ENCODE measurements at places on chromosomes 13 and 19.
A peak's percentile ranks its signal among the peaks of the same experiment; 100 is the strongest.

DNA sequence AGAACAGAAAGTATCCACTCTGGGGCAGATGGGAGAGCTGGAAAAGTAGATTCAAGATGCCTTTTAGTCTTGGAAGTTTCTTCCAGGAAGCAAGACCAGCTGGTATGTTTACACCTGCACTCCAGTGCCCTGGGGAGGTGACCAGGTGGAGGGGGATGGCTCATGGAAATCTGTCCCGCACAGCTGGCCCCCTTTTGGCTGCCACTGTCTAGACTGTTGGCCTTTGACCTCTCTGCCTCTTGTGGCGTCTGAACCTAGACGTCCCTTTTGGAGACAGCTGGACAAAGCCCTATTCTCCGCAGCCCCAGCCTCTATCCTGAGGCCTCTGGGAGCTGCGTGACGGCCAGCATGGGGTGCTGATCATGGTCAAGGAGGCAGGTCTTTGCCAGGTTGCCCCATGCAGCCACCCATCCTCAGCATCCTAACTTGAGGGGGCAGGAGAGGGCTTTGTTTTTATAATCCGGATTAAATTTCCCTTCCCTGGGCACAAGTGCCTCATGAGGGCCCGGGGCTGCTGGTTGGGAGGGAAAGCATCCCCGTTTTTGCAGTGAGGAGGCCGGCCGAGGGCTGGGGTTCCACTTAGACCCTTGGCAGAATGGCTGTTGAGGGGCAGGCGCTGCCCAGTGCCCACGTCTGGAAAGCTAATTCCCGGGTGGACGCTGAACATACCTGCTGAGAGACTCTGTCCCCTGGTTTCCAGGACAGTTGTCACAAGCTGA, 17.3 kb upstream of the GDF15 start:
- no peak for DNase-seq

DNA sequence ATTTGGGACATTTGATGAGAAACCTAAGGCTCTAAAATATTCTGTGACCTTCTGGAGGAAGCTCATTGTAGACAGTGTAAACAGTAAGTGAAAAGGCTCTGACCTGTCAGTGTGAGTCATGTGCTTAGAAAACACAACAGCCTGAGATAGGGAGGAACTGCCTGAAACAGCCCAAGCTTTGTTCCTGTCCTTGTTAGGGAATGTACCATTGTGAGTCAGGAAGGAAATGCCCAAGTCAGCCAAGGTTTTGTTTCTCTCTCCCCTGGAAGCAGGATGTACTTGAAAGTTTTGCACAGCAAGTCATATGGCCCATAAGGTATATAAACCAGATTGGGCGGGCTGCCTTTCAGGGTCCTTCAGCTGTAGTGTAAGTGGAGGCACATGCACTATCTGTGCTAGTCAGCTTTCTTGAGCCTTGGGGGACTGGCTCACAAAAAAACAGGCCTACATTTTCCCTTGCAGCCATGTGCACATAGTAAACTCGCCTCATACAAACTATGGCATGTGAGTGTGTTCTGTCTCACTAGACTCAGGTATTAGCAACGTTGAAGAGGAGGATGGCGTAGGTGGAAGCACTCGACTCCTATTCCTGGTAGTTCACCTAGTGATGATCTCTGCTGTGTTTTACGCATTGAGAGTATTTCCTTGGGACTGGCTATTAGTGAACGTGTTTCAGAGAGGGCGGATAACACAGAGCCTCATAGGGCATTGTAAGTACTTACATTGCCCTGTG, 141.2 kb upstream of the KLHL1 start:
- DNase-seq = peak; percentile 7

DNA sequence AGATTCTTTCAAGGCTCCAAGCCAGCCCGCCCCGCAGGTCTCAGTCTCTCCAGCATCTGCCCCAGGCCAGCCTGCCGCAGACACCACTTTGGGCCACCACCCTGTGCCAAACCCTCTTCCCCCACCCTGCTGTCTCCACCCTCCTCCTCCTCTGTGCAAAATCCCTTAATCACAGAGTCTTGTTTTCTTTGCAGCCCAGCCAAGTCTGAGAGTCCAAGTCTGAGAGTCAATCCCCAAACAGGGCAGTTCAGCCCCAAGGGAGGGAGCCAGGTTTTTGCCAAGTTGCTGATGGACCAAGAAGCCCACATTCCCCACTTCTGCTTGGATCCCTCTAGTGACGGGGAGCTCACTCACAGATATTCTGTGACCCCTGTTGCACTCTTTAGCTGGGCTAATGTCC, 3.1 kb downstream of the ADAMTS10 start:
- no peak for DNase-seq

GRCh38 chr19:15829306-15829698, 13.8 kb upstream of the OR10H1 start:
- no peak for DNase-seq

DNA sequence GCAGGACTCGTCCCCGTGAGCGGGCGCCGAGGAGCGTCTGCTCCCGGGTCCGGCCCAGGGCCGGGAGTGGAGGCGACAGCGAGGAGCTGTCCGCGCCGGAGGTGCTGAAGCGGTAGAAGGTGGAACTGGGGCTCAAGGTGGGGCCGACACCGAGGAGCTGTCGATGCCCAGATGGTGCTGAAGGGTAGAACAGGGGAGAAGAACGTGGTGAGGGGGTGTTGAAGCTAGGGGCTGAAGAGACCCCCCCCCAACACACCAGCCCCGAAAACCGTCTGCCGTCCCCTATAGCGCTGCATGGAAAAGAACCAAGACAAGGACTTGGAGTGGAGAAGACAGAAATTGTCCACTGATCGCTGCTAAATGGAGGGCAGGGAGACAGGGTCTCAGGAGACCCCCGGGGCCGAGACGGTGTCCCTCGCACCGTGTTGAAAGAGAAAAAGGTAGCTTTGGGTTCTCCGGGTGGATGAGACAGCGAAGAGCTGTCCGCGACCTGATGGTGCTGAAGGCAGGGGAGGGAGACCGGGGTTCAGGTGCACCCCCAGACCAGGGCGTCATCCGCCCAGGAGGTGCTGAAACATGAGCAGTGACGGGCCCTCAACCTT, 7.1 kb upstream of the PDE4C start:
- DNase-seq = no peak

- no peak for DNase-seq
These were observed 935 bp downstream of the CRB3 start for GRCh38 chr19:6465006-6465405.

GRCh38 chr19:15902254-15902653, 4.4 kb upstream of the CYP4F2 start:
- DNase-seq = no peak

DNA sequence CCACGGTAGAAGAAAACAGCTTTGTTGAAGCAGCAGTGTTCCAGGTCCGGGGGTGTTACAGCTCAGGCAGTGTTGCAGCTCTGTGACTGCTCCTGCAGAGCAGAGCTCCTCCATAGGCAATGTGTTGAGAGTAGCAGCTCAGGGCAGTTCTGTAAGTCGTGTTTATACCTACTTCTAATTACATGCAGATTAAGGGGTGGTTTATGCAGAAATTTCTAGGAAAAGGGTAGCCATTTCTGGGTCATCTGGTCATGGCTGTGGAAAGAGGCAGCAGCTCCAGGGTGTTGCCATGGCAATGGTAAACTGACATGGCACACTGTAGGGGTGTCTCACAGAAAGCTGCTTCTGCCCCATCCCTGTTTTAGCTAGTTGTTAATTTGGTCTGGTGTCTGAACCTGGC, 316.4 kb downstream of the GPC5 start:
- no peak for DNase-seq

DNA sequence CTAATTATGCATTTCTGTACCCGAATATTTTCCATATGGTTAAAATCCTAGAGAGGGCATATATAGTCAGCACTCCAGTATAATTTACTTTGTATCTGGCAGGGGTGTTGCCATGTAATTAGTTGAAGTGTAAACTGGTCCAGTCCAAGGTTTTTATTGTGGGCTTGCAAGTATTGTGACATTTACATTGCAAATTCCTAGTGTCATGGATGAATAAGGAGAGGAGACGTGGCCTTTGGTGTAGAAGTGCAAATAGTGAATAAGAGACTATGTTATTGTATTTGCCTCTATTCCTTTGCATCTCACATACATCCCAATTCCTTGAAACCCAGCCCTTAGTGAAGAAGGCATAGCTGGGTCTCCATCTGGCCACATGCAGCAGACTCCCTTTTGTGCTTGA, 330.6 kb downstream of the ATP8A2 start:
- DNase-seq = no peak

DNA sequence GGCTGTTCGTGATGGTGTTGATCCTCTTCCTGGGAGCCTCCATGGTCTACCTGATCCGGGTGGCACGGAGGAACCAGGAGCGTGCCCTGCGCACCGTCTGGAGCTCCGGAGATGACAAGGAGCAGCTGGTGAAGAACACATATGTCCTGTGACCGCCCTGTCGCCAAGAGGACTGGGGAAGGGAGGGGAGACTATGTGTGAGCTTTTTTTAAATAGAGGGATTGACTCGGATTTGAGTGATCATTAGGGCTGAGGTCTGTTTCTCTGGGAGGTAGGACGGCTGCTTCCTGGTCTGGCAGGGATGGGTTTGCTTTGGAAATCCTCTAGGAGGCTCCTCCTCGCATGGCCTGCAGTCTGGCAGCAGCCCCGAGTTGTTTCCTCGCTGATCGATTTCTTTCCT, 12.2 kb upstream of the C19orf33 start:
- DNase-seq = no peak

DNA sequence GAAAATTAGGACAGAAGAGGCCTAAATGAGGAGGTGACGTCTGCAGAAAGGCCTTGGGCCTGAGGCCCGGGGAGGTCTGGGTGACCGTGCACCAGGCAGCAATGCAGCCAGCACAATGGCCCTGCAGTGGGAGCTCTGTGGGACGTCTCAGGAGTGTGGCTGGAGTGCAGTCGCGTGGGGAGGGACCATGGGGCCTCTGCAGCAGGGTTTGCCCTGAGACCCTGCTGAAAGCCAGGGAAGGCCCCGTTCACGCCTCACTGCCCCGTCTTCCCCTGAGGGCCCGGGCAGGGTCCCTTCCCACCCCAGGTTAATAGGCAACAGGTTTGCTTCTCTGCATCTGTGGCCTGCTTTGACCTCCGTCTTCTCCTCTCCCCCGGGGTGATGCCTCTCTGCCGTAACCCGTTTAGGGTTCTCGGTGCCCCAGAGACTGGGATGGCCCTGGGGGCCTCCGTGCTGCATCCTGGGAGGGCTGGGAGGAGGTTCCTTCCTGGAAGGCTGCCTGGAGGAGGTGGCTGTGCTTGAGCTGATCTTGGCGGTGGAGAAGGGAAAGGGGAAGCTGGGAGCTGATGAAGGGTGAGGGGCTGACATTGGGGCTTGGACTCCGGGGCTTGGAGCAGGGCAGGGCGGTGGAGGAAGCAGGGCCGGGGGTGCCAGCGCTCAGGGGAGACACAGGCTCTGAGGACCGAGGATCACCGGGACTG, 9.7 kb downstream of the PALM start:
- no peak for DNase-seq

- no peak for DNase-seq
These were observed 640 bp upstream of the EPOR start for GRCh38 chr19:11384778-11385129.

- no peak for DNase-seq
These were observed 1.7 kb upstream of the RASIP1 start for GRCh38 chr19:48742096-48742495.

DNA sequence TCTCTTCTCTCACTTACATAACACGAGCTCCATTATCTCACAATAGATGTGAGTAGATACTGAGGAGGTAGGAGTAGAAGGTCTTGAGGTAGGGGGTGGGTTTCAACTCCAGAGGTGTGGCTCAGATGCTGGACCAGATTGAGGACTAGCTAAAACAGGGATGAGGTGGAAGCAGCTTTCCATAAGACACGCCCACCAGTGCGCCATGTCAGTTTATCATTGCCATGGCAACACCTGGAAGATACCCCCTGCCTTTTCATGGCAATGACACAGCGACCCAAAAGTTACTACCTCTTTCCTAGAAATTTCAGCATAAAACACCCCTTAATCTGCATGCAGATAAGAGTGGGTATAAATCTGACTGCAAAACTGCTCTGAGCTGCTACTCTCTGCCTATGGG, 44.1 kb downstream of the KCTD15 start:
- DNase-seq = no peak

DNA sequence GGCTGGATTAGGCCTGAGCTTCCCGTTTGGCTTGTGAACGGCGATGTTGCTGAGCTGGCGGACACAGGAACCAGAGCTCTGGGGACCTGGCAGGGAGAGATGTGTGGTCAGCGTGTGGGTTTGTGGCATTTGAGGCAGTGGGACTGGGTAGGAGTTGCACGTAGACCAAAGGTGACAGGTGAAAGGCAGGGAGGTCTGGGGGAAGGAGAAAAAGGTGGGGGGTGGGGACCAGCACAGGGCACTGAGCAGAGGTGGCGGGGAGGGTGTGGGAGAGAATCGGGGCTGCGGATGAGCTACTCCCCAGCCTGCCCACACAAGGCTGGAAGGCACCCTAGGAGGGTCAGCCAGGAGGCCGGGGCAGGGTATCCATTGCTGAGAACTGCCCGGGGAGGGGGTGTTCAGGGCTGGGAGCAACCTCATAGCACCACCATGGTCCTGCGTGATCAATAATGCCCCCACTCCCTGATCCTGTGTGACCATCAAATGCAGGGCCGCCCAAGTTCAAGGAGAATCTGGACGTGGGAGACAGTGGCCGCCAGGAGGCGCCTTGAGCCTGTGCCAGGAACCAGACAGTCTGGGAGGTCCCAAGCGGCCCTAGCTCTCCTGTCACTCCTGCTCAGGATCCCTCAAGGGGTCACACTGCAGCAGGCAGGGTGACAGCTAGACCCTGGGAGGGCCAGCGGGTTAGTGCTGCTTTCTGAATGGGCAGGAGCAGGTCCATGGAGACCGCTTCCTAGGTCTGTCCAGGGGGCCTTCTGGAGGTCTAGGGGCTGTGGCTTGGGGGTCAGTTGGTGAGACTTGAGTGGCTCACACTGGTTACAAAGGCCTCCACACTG, 12.8 kb upstream of the SELENOW start:
- no peak for DNase-seq

- peak; percentile 20 for DNase-seq
These were observed 140.9 kb upstream of the UBL3 start for GRCh38 chr13:29991343-29991742.

DNA sequence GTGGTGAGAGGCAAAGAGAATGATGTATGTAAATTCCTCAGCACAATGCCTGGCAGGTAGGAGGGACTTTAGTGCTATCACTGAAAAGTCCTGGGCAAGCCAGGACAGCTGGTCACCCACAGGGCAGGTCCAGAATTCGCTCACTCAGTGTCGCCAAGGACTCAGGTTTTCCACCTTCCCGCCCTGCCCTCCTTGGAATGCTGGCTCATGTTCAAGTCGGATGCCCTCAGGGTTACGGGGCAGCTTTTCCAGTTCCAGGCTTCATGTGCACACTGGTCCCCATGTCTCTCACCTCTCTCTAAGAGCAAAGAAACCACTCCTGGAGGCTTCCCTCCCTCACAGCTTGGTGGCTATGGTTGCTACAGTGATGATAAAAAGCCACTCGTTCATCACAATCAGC, 24.8 kb upstream of the NAXD start:
- DNase-seq = no peak

All from smooth muscle cell of the brain vasculature (primary cell).